ENCODE measurements at places on chromosomes 2 and 18.

DNA sequence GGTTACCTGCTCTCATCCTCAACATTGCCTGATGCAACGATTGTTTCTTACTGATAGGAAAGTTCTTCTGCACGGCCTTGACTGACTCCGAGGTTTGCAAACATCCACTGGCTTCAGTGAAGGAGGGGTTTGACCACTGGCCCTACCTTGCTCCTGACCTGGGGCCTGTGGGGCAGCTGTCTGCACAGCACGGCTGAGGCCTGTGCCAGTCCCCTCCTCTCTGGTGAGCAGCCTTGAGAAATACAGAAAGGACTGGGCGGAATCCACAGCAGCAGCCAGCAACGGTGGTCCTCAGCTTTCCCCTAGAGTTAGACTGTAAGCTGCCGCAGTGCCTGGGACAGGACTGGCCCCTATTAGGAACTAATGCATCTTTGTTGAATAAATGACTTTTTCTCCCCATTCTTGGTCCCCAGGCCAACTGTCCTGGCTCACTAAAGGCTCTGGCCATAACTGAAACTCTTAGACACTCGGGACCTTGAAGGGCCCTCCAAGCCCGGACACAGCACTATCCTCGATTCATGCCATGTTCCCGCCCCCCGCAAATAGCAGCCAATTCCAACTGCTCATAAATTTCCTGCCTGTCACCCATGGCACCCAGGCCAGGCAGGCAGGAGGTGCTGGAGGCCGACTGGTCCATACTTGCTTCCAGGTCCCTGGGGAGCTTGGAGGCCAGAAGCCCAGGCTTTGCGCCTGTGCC is 26.7 kb downstream of the ATOH8 start:
- DNase-seq: no peak

DNA sequence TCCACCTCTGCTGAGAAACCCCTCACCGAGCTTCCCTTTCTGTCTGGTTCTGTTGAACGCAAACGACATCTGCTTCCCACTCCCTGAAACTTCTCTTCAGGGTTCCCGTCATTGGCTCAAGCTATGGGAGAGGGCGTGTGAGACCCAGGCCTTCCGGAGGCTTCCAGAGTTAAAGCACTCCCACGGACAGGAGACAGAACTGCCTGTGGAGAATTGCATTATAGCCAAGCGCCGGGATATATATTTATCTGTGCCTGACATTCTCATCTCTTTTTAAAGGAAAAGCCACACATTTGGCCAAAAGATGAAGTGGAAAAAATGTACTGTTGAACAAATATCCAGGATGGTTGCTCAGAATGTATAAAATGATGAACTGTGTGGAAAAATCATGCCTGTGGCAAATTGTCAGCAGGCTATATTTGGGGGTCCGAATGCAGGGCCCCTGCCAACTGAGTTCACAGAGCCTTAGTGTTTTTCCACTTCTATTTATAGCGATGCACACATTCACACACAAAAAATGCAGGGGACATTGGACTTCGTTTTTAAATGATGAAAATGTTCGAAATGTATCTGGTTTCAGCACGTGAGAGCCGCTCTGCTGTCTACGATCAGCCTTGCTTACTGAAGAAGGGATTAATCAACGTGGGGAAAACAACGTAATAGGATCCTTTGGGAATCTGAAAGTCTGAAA is 59.5 kb downstream of the E2F6 start:
- DNase-seq: no peak

DNA sequence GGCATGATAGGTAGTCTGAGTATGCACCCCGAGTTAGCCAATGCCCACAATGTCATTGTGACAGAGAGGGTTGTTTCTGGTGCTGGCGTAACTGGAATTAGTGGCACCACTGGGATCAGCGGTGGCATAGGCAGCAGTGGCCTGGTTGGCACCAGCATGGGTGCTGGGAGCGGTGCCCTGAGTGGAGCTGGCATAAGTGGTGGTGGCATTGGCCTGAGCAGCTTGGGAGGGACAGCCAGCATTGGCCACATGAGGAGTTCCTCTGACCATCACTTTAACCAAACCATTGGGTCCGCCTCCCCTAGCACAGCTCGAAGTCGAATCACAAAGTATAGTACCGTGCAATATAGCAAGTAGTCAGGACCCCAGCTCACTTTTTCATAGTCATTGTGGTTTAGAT is 21.6 kb upstream of the DSG4 start:
- no peak for DNase-seq

GRCh38 chr2:151103551-151103950 is 158.1 kb downstream of the RBM43 start:
- no peak for DNase-seq

GRCh38 chr2:232598293-232598692 is 35.1 kb upstream of the EFHD1 start:
- no peak for DNase-seq
